ENCODE measurements at places on chromosomes 5 and 9. TPM values are rescaled to one million over a fixed set of nuclear protein-coding genes. Genes with fewer than 3 reads are reported as not detected.
A peak's percentile ranks its signal among the peaks of the same experiment; 100 is the strongest.

DNA sequence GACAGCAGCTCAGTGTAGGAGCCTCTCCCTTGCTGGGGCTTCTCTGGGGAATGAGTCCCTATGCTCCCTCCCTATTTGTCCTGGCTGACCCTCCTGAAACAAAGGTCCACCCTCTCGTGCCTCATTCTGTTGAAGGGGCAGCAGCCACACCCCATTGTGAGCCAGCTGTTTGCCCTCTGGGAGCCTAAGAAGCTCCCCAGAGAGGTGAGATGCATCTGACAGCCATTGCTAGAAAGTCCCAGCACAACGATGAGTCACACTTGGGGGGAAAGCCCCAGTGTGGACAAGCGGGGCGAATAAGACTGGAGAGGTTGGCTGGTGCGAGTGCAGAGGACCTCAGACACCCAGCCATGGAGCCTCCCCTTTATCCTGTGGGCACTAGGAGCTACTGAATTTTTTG lies 101.4 kb downstream of the PPARGC1B start:
- DNase-seq = peak; percentile 18

DNA sequence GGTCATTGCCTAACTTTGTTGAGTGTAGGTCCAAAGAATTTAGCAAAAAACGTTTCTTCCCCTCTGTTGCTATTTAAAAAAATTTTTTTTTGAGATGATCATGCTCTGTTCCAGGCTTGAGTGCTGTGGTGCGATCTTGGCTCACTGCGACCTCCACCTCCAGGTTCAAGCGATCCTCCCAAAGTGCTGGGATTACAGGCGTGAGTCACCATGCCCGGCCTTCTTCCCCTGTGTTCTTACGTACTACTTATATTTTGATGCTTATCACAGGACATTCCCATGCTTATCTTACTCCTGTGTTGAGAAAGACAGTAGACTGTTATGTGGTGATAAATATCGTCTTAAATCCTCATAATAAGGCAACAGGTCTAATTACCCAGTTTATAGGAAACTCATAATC lies 2.5 kb downstream of the ACER2 start:
- DNase-seq = no peak

- DNase-seq = no peak
These were observed 172.2 kb downstream of the TRPM3 start for GRCh38 chr9:70949239-70949638.

DNA sequence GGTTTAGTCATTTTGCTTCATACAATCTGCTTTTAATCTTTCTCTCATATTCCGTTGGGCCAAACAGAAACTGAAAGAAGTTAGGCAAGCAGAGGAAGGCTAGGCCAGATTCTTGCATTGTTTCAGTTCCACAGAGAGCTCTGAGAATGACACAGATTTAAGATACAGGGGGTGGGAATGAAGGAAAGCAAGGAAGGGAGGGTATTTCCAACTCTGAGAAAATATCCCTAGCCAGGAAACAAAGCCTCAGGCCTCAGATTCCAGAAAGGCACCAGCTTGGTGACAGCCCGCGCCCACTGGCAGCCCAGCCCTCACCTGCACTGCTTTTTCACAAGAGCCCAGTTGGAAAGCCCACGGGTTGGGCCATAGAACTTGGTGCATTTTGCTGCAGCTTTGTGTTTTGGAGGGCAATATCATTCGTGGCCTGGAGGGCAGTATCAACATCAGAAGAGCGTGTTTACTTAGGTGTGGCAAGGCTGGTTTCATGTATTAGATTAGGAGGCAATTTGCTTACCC lies 63.5 kb downstream of the ENC1 start:
- DNase-seq = no peak

- no peak for DNase-seq
These were observed 6.0 kb upstream of the IRX4 start for GRCh38 chr5:1888541-1889251.

DNA sequence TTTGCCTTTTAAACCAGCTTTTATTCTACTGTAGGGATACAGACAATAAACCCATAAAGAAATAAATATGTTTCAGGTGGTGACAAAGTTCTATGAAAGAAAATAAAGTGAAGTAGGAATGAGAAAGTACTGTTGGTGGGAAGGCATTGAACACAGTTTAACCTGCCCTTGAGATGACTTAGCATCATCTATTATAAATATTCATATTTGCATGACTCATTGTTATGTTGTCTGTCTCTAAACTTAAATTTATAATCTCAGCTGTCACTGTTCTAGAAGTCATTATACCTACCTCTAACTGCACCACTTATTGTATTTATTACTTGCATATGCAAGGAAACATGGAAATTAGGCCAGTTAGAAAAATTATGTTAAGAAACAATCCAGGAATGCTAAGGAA lies 202.2 kb downstream of the CHSY3 start:
- no peak for DNase-seq

DNA sequence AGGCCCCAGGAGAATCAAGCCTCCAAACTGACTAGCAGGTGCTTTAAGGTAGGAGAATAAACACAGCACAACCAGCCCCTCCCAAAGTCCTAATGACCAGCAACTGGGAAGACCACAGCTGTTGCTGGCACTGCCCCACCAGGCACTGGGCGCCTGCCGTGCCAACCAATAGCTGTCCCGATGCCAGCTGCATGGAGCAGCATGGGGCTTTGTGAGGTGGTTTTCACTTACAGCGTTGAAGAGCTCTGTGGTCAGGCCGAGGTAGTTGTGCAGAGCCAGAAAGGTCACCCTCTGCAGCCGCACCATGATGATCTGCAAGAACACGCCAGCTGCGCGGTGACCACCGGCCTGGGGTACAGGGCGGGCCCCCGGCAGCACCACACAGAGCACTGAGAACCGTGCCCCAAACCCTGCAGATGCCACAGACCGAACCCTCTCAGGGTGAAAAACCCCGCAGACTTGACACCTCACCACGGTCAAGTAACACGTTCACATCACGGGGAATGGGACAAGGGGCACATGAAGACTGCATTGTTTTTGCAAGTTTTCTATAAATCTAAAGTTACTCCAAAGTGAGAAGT lies 28.7 kb downstream of the PNPLA7 start:
- peak; percentile 72 for DNase-seq

DNA sequence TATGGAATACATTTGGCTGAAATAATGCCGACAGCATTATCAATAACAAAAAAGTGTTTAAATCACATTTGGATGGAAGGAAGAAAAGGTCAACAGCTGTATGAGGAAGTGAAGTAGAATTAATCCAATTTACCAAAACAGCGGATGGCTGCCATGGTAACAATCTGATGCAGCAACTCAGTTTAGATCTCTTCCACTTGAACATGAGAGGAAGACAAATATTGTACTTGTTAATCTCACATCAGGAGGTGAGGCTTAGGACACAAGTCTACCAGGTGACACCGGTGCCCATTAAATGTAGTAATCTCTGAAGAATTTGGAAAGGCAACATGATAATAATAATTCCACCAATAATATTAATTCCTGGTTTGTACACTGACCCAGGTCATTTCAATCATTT lies 2.4 kb downstream of the RASEF start:
- no peak for DNase-seq

GRCh38 chr9:107269681-107270080 lies 13.4 kb upstream of the RAD23B start:
- no peak for DNase-seq

GRCh38 chr9:122213589-122214413 lies 15.0 kb downstream of the LHX6 start:
- no peak for DNase-seq

DNA sequence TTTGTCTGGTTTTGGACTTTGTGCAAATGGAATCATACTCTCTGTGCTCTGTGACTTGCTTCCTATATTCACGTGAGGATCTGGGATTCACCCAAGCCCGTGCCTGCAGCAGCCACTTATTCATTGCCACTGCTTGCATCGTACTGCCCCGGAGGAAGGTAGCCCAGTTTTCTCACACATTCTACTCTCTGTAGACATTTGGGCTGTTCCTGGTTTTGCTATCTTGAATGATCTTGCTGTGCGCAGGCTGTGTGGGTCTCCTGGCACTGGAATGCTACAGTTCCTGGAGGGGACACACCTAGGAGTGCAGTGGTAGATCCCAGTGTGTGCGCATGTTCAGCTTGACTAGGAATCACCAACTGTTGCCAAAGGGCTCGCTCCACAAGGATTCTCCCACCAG lies 99.2 kb upstream of the BOD1 start:
- DNase-seq = no peak

- peak; percentile 84 for DNase-seq
These were observed 70.0 kb downstream of the SECISBP2 start for GRCh38 chr9:89388084-89388867.

DNA sequence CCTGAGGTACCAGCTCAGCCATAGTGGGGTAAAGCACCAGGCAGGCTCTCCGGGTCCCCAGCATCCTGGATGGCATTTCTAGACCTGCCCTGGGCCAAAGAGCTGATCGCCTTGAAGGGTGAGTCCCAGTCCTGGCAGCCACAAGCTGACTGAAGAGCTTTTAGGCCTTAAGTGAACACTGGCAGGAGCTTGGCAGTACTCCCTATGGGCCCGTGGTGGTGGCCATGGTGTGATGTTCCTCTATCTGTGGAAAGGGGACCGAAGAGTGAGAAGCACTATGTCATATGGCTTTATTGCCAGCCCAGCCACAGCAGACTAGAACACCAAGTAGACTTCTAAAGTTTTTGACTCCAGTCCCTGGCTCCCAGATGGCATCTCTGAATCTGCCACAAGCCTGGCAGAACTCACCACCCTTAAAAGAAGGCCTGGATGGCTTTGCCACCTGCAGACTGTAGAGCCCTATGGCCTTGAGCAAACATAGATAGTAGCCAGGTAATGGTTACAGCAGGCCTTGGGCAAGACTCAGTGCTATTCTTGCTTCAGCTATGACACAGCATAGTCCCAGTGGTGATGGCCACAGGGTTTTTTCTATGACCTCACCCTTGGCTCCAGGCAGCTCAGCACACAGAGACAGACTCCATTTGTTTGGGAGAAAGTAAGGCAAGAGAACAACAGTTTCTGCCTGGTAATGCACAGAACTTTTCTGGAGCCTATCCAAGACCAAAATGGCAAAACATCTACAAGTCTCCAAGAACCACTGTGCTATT lies 801.5 kb upstream of the DMAC1 start:
- peak; percentile 46 for DNase-seq

IFNA2 gene
- total RNA-seq = not detected

CMBL gene
- 46.2 TPM for total RNA-seq

IL13 gene
- total RNA-seq = not detected

IL5 gene
- not detected for total RNA-seq

SMIM33 gene
- not detected for total RNA-seq

OR2V2 gene
- total RNA-seq = not detected

GAS1 gene
- total RNA-seq = 22.3 TPM

OR2V1 gene
- not detected for total RNA-seq

GPRIN1 gene
- 0.41 TPM for total RNA-seq
